ENCODE measurements at places on chromosomes 12 and 14.

DNA sequence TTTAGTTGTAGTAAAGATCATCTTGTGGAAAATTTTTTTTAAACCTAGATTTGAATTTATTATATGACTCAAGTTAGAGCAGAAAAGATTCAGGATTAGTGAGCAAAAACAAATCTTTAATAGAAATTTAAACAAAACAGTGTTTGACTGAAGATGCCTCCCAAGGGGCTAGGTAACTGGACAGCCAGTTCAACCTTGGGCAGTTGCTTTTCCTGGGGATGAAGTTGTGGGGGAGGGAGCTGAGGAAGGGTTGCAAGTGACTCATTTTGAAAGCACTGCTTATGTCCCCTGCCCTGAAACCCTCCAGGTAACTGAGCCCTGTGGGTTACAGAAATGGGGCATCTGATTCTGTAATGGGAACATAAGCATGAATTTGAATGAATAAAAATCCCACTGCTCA lies 13.1 kb downstream of the CFAP54 start:
- no peak for DNase-seq

GRCh38 chr14:74645756-74646470 lies 33.9 kb upstream of the LTBP2 start:
- no peak for DNase-seq

DNA sequence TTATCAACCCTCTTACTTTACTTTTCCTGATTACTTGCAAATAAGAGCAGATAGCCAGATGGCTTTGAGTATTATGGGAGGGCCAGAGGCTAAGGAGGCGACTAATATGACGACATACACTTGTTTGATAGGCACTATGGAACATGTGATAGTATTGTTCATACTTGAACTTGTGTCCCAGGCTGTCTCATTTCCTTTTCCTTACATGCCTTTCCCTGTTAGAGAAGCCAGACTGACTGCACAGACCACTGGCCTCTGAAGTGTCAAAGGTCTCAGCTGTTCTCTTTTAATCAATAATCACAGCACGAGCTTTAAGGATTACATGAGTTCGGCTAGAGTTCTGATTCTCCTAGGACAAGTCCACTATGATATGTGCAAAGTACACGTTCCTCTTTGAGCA lies 326.0 kb downstream of the PRKD1 start:
- no peak for DNase-seq

DNA sequence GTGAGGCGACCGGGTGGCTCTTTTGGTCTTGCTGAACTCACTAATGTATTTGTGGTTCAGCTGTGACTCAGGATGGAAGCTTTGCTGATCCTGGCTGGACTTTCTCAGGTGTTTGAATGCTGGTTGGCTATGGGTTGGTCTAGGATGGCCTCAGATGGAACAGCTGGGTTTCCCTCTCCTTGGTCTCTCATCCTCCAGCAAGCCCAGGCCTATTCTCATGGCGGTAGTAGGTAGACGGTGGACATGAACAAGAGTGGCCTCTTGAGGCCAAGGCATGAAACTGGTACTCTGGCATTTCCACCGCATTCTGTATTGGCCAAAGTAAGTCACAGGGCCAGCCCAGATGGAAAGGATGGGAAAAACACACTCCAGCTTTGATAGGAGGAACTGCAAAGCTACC lies 11.8 kb upstream of the POLR3B start:
- no peak for DNase-seq

GRCh38 chr12:109621211-109621694 lies 47.7 kb downstream of the MVK start:
- no peak for DNase-seq

GRCh38 chr12:101697930-101698799 lies 725 bp downstream of the CHPT1 start:
- DNase-seq = no peak

GRCh38 chr12:54364413-54364812 lies at the start of gene GPR84:
GPR84 (minus strand) TSS chr12:54364486; CDS start chr12:54363851, 635 bp downstream.
- DNase-seq = no peak

- DNase-seq = no peak
Observed at GRCh38 chr14:69887740-69888657, 8.8 kb downstream of the SMOC1 start.

GRCh38 chr12:93429448-93429847 lies 12.3 kb downstream of the UBE2N start:
- no peak for DNase-seq

- no peak for DNase-seq
Observed at GRCh38 chr12:53504004-53504920, 3.0 kb downstream of the NPFF start.

DNA sequence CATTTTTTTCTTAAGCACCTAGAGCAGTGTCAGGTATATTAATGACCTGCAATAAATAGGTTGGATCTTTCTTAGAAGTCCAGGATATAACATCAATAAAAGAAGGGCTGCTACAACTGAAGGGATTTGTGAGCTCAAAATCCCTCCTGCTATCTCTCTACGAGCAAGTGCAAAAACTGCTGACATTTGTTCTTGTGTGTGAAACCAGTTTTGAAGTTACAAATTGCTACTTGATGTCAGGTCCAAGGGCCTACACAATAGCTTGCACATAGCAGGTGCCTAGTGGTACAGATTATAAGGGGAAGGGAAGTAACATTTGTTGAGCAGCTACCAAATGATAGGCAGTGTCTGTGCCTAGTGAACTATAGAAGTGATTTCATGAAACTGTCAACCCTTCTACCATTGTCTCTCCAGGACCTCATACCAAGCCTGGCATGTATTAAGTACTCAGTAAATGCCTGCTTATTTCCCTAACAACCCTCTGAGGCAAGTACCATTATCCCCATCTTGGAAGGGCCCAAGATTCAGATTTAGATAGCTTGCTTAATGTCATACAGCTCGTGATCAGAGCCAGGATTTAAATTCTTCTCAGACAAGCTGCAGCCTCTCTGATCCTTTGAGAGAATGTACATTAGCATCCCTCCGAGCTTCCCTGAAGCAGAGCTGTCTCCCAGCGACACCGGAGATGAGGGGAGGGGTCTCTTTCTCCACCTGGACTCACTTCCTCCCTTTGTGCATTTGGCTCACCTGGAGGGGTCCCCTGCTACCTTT lies 300.3 kb downstream of the ZFP36L1 start:
- no peak for DNase-seq

DNA sequence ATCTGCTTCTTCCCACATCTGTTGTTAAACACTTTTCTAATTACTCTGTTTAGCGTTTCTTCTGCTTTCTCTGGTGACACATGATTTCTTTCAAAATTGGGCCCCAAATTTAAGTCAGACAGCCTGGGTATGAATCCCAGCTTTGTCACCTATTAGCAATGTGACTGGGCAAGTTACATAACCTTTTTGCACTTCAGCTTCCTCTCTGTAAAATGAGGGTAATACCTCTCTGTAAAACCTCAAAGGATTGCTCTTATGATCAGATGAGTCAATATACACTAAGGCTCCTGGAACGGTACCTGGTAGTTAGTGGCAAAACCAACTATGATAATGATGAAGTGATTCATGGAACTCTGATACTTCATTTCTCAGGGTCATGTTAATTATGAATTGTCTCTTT lies 33.0 kb downstream of the E2F7 start:
- no peak for DNase-seq
